ENCODE measurements at places on chromosomes 7 and 10. TPM values are rescaled to one million over a fixed set of nuclear protein-coding genes. Genes with fewer than 3 reads are reported as not detected.

CCM2 gene
- 35.0 TPM for total RNA-seq

PNLIP gene
- not detected for total RNA-seq

AOAH gene
- 24.7 TPM for total RNA-seq

LEP gene
- total RNA-seq: not detected

CRPPA gene
- 5.9 TPM for total RNA-seq

ARHGEF5 gene
- 43.5 TPM for total RNA-seq

ELFN1 gene
- total RNA-seq: 3.8 TPM

FAM180A gene
- total RNA-seq: 1.7 TPM

TCAF1 gene
- total RNA-seq: 37.2 TPM

MALRD1 gene
- total RNA-seq: 2.0 TPM

ASB13 gene
- total RNA-seq: 47.7 TPM

AGMO gene
- total RNA-seq: 1.4 TPM

ZRANB1 gene
- 17.5 TPM for total RNA-seq

FAM13C gene
- total RNA-seq: 8.8 TPM

C10orf53 gene
- not detected for total RNA-seq

RBM48 gene
- 14.4 TPM for total RNA-seq

CFAP58 gene
- total RNA-seq: 0.35 TPM

MYH16 gene
- total RNA-seq: not detected

FBXW4 gene
- total RNA-seq: 80.1 TPM

GPR26 gene
- not detected for total RNA-seq

RNF32 gene
- total RNA-seq: 2.7 TPM
